ENCODE measurements at places on chromosomes 13 and 19.
A peak's percentile ranks its signal among the peaks of the same experiment; 100 is the strongest.

DNA sequence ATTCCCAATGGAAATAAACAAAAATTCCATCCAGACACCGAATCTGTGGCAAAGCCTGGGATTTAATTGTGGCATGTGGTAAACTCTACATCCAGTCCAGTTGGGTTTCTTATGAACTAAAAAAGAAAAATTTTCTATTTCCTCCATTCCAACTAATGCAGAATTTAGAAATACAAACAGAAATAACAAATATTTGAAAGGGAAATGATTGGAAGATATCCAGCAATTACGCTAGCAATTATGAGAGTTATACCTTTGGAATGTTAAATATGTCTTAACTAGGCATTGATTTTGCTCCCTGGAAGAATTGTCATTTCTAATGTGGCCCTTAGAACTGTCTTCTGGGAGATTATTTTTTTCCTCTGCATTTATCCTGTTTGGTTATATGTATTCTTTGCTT lies 421.4 kb upstream of the KLHL1 start:
- no peak for DNase-seq

GRCh38 chr13:77536358-77536757 lies 852 bp downstream of the SCEL start:
- no peak for DNase-seq

GRCh38 chr13:73602295-73602694 lies 531.9 kb downstream of the KLF12 start:
- DNase-seq = no peak

DNA sequence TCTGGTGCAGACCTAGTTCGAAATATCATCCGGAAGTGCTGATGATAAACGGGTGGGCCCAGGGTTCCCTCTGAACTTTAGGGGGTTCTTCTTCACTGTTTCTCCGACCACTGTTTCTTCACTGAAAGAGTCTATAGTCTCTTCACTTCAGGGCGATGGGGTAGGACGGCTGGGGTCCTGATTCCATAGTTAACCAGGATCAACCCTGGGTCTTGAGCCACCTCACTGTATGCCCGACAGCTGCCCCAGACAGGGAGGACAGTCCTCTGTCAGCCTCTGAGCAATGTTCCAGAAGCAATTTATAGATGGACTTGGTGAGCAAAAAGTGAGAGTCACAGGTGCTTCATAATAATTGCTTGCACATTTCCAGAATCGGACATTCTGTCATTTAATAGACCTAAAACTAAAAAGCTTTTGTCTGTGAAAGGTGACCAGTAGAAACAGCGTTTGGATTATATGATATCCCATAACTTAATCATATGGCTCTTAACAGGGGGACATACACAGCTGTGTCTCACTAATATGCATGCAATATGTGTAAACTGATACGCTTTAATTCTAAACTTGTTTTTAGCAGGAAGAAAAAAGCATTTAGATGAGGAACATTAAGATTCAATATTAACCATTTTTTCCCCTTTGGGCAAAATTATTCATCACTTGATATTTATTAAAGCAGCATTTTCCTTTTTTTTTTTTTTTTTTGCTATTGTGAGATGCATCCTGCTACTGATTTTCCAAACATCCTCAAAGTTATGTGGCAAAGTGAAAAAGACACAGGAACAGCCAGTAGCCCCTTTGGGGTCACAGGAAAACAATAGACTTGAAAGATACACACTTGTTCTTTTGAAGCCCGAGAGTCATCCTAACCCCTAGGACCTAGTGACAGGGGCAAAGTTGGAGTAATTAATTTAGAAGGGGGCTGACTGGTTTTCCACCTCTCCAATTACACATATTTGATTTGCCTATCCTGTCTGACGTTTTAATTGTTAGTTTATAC lies 277.0 kb downstream of the ZNF536 start:
- no peak for DNase-seq

DNA sequence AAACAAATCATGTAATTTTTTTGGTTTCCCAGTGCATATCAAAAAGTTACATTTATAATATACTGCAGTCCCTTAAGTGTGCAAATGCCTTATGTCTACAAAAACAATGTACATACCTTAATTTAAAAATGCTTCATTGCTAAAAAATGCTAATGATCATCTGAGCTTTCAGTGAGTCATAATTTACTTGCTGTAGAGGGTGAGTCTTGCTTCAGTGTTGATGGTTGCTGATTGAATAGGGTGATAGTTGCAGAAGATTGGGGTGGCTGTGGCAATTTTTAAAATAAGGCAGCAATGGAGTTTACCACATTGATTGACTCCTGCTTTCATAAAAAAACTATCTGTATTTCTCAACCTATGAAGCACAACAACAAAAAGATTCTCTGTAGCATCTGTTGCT lies 613.9 kb downstream of the TBC1D4 start:
- no peak for DNase-seq

DNA sequence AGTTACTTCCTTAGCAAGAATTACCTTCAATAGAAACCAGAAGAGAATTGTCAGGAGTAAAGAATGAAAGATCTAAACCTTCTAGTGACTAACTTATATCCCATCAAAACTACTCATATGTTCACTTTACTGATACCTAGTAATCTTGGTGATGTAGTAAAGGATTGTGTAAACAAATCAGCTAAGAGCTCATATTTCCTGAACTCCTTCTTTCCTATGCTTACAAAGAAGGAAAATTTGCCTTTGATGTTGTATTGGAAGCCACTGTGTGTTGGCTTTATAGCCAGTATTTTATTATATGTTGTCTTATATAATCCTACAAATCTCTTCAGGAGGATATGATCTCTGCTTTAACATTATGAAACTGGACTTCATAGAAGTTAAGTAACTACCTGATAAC lies 671.0 kb downstream of the PCDH9 start:
- DNase-seq = no peak

DNA sequence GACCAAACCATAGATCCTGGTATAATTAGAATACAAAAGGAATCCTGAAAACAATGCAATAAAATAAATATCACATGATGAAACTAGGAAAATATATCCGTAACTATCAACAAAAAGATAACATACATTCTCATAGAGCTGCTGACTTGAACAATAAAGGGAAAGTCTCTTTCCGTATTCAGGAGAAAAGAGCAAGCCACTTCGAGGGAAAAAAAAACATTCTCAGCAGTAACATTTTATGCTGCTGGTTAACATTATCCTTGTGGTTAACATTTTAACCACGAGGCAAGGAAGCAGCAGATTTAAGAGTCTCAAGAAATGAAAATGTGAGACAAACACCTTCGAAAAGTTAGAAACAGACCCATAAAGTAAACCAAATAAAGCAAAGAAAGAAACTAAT lies 25.8 kb downstream of the NALCN start:
- DNase-seq = no peak

GRCh38 chr19:30757837-30758617 lies 385.8 kb downstream of the ZNF536 start:
- DNase-seq = no peak

DNA sequence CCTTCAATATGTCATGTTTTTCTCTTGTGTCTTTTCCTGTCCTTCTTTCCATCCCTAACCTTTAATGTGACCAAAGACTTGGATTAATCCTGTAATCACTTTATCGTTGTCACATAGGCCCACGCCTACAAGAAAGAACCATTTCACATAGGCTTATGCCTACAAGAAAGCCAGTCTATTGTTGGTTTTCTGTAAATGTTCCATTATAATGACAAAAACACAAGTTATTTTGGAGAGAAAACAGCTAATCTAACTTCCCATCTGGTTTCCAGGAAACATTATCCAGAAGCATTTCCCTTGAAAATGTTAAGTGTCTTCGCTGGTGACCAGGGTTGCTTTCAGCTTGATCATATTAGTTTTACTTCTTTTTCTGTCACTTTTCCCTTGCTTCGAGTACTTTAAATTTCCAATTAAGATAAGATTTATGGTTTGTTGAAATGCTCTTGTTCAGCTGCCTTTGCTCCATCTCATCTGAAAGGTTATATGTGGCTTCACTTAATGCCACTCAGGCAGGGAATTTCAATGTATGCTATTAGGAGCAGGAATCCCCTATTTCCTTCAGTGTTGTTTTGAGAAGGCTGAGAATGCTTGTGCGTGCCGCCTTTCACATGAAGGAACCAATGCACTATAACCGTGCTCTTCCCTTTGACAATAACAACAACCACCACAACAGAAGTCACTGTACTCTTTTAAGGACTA lies 708.2 kb downstream of the EFNB2 start:
- no peak for DNase-seq

- DNase-seq = no peak
Measured at GRCh38 chr13:48625413-48626076, 28.2 kb upstream of the CYSLTR2 start.

DNA sequence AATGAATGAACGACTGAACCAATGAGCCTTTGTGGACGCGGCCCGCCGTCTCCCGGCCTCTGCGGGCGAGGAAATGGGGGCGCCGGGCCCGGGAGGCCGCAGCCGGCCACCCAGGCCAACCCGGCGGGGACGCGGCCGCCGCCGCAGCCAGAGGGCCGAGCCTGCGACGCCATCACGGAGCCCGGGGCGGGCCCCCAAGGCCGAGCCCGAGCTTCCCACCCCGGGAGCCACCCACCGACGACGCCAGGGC lies 216 bp downstream of the SUGP2 start:
- no peak for DNase-seq

- no peak for DNase-seq
Measured at GRCh38 chr13:98454389-98454881, 122.5 kb downstream of the STK24 start.

DNA sequence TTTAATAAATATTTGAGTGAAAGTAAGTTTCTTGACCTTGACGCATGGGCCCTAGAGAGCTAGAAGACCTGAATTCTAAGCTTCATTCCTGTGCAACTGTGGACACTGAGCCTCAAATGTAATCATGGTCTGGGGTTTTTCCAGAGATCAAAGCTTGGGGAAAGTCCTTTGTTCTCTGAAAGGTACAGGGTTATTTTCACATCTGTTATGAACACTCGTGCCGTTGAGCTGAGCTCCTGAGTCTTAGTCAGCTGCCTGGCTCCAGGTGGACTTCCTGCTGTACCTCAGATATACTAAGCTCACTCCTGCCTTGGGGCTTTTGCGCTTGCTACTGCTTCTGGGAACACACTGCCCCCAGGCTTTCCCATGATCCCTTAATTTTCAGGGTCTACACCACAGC lies 7.5 kb upstream of the ZBTB32 start:
- no peak for DNase-seq

GRCh38 chr19:9205501-9206113 lies 13.8 kb downstream of the OR7D4 start:
- DNase-seq = peak; percentile 78

- DNase-seq = no peak
Measured at GRCh38 chr19:42280815-42281145, 11.7 kb downstream of the CIC start.

- no peak for DNase-seq
Measured at GRCh38 chr19:38726761-38727301, 17.4 kb downstream of the CAPN12 start.

DNA sequence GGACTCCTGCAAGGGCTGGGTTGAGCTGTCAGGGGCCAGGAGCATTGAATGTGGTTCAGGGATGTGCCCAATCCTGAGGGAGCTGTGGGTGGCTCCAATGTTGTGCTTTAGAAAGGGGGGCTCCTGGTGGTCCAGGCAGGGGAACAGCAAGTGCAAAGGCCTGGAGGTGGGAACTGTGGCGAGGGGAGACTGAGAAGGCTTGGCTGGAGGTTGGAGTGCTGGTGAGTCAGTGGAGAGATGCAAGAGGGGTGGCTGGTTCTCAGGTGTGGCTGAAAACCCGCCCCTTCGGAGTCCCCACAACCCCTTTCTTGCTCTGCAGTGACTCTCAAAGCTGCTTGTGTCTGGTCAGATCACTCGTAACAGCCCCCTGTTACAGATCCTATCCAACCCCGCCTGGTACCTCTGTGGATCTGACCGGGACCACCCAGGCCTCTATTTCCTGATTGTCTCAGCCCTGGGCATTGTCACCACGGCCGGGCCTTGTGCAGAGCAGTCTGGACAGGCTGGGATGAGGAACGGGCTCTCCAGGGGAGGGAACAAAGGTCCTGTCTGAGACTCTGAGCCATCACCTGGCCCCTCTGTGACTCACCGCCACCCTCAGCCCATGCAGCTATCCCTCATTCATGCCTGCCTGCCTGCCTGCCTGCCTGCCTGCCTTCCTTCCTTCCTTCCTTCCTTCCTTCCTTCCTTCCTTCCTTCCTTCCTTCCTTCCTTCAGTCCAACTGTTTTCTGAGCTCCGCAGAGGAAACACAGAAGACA lies 1.4 kb upstream of the KCNN1 start:
- DNase-seq = no peak

DNA sequence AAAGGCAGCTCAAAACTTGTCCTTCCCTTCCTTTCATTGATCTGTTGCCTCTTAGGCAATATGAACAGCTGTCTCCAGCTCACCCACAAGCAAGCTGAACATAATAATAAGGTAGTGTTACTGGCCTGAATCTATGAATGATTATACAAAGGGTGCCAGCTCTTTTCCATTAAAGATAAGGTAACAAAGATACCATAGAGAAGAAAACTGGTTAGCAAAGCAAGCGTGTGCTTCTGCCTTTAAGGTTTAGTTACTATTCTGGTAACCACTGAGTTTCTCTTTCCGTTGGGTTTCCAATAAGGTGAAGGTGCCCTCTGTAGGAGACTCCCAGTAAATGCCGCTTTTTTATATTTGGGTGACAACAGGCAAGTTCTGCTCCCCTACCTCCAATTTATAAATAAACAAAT lies 12.1 kb upstream of the DACH1 start:
- peak; percentile 36 for DNase-seq

GRCh38 chr19:18501832-18502231 lies 20.0 kb downstream of the ELL start:
- DNase-seq = no peak

DNA sequence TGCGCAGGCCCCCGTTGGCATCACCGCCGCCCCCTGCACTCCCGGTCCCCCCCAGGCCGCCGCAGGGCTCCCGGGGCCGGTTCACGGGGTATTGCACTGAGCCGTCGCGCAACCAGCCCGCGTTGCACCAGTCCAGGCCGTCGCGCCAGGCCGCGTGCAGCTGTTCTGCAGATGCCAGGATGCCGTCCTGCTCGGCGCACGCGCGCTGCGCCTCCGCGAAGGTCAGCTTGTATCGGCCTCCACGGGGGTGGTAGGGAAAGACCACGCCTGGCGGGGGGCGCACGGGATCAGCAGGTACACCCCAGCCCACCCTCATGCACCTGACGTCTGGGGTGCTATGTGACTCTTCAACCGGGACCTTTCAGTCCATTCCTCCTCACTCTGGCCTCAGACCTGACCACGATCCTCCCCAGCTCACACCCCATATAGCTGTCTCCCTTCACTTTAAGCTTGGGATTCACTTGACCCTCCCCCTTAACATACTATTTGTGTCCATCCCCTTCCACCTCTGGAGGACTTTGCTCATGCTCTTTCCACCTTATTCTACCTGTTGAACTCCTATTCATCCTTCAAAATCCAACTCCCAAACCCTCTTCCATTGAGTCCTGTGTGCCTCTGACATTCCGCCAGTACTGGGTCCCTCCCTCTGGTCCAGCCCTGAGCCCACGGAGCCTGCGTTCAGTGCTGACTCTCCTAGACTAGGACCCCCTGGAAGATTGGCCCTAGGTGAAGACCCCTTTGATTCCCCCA lies 14.3 kb downstream of the TM6SF2 start:
- DNase-seq = no peak

- DNase-seq = peak; percentile 77
Measured at GRCh38 chr19:6161271-6161850, 25.9 kb downstream of the ACSBG2 start.

- DNase-seq = no peak
Measured at GRCh38 chr13:73945871-73946270, 188.3 kb downstream of the KLF12 start.

- DNase-seq = peak; percentile 47
Measured at GRCh38 chr13:106036870-106037269, 498.6 kb downstream of the EFNB2 start.
